ENCODE measurements at places on chromosomes 12 and 14.

DNA sequence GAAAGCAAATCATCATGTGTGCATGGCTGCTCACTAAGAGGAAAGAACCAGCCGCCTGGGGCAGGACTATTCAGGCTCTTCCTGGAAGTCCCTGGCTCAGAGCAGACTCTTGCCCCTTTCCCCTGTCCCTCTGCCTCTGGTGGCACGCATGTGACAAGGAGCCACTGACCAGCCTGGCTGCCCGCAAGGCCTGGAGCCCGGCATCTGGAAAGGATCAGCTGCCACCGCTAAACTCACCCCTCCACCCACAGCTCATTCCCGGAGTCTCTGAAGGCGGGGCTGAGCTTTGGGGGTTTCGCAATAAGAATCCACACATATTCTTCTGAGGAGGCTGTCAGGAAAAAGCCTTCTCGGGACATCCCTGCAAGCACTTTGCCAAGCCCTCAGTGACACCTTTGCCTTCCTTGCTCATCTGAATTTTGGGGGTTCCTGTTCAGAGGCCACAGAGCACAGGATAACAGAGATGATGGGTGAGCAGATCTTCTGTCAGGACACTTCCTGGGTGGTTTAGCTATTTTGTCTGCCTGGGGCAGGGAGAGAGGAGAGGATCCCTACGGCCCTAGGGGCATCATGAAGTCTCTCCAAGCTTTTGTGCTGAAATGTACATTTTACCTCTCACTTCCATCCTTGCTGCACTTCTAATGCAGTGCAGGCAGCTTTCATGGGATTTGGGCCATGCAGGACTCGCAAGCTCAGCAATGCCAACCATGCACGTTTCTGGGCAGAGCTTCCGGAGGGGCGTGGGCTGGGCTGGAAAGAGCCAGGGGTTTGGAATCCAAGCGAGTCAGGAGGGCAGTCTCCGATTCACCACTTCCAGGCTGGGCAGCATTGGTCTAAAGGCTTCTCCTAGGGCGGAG lies 124.8 kb upstream of the MAP1LC3B2 start:
- DNase-seq = peak; percentile 60

GRCh38 chr12:110776410-110776809 lies 33.7 kb upstream of the PPP1CC start:
- DNase-seq = no peak

GRCh38 chr12:109714141-109714912 lies 702 bp downstream of the FAM222A start:
- DNase-seq = no peak

DNA sequence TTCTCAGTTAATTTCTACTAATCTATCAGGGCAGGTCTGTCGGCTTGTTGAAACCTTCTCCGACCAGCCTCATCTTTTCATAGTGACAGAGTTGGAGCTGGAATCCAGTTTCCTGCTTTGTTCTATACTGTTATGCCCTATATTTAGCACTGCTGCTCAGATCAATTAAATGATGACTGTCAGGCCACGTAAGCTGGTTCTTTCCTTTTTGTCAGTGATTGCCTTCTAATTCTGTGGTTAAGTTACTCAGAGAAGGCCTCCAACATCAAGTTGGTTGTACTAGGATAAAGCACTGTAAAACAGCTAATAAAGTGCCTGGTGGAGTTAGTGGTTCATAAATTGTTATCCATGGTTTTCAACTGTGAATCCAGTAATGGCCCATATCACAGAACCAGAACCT lies 22.6 kb downstream of the DERA start:
- DNase-seq = no peak

DNA sequence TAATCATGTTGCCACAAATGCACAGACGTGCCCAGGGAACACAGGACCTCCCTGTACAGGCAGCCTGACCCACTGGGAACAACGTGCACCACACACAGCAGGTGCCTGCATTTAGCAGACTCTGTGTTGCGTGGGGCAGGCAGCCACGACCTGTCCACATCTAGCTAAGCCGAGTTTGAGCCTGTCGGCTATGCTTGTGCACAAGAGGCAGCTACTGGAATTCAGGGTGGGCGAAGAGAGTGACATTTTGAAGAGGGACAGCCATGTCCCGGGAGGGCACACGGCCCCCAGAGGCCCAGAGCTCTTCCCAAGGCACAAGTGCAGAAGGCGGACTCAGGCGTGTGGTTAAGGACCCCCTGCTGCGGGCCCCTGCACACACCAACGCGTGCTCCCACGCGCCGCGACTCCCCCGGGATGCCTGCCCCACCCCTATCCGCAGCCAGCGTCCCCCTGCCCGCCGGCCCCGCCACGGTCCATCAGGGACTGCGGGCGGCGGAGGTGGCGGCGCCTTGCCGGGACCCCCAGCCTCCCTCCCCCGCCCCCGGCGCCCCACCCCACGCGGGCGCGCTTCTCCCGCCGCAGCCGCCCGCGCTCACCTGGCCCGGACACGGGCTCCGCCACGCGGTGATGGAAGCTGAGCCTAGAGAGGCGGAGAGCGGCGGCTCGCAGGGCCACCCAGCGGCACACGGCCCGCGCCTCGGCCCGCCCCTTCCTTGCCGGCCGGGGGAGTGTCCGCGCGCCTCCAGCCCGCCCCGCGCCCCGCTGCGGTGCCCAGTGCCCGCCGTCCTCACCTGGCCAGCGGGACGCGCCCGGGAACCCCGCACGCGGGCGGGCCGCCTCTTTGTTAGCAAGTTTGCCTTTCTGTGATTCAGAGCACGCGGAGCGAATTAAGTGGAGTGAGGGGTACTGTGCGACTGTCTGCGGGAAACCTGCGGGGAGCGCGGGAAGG lies 125.3 kb upstream of the PRMT8 start:
- no peak for DNase-seq

GRCh38 chr14:50813544-50813863 lies 17.5 kb downstream of the NIN start:
- no peak for DNase-seq

DNA sequence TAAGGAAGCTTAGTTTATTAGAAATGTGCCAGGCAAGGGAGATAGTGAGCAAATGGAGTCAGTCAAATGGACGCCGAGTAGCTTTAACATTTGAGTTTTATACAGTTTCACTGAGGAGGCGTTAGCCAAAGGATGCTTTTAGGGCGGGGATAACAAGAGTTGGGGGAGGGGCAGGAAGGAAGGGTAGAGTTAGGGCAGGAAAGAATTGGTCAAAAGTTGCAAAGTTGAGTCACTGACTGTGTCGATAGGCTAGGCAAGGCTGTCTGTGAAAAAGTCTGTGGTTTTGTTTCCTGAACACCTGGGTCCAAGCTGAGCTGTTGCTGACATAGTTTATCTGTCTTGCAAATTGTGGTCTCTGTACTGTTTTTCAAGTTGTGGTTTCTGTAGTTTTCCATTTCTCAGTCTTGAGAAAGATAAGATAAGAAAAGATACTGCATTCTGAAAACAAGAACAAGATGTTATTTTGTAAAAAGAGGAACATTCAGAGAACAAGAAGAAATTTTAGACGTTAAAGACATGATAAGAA lies 62.6 kb upstream of the RESF1 start:
- peak; percentile 78 for DNase-seq

DNA sequence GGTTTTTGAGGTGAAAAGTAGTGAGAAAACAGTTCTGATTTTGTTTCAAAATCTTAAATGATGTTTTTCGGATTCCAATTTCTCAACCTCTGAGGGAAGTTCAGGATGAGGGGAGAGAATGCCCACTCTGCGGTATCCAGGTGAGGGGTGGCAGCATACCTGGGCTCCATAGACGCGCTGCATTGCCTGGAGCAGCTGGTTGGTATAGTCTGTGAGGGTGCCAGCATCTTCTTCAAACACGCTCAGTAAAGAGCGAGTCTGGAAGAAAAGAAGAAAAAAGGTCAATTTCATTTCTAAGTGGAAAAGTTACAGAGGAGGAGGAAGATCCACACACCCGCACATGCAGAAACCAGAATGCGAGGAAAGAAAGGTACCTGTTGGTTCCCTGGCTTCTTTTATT lies 7.0 kb downstream of the APPL2 start:
- no peak for DNase-seq

DNA sequence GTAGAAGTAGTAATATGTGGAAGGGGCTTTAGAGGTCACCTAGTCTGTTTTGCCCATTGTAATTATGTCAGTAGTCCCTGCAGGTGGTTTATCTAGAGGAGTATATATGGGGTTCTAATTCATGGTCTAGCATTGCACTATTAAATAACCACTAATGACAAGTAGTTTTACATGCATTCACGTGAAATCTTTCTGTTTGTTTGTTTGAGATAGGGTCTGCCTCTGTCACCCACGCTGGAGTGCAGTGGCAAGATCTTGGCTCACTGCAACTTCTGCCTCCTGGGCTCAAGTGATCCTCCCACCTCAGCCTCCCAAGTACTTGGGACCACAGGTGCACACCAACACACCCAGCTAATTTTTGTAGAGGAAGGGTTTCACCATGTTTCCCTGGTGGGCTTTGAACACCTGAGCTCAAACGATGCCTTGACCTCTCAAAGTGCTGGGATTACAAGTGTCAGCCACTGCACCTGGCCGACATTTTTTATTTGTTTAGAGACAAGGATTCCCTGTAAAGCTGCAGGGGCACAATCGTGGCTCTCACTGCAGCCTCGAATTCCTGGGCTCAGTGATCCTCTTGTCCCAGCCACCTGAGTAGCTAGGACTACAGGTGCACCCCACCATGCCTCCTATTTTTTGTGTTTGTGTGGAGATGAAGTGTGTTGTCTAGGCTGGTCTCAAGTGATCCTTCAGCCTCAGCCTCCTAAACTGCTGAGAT lies 12.0 kb upstream of the PSEN1 start:
- DNase-seq = no peak

DNA sequence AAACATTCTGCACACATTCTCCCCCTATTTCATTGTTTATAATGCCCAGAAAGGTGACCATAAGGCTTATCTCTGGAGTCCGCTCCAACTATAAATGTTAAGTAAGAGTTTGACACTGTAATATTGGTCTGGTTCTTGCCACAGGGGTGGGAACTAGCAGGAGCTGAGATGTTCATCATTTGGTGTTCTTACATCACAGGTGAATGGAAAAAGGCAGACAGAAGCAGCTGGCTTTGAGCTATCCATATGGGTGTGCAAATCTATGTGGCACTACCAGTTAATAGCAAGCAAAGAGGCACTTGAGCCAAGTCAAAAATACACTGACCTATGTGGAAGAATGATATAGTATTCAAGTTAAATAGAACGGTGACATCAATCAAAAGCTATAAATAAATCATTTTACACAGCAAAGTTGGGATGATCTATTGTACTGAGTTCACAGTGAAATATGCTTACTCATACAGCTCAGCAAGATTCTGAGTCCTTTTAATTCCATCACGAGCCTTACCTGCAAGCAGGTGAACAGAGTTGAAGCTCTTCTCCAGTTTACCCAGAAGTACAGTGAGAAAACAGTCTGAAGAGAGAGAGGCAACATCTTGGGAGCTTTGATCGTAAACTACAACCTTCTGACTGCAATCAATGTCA lies 43.2 kb downstream of the DUSP16 start:
- no peak for DNase-seq

DNA sequence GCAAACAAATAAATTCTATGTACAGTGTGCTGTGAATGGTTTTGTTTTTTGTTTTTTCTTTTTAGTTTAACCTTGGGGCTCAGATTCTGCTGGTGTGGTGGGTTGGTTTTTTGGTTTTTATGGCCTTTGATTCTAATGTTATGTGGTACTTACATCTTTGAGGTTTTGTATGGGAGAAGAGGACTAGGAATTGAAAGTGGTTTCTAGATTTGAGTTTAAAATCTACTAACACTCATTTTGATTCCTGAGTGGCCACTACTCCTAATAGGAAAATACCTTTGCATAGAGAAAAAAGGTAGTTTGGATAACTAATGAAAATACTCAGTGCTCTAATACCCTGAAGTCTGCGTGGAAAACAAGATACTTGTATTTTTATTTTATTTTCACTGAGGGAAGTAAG lies 137.7 kb downstream of the MON2 start:
- DNase-seq = no peak

DNA sequence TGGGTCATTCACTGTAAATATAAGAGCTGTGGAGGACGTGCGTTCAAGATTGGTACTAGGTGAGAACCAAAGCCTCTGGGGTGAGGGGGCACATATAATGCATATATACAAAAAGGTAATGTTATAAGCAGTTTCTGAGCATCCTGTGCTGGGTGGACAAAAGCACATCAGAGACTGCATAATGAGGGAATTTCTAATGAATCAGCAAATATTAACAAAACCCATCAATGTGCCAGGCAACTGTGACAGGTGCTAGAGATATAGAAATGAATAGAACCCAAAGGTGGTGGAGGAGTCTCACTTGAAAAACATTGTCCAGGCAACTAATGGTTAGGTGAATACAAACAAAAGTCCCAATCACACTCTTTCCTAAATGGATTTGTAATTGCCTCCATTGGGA lies 74.7 kb downstream of the GPR65 start:
- DNase-seq = no peak

GRCh38 chr12:946212-946611 lies 3.3 kb downstream of the RAD52 start:
- DNase-seq = no peak

DNA sequence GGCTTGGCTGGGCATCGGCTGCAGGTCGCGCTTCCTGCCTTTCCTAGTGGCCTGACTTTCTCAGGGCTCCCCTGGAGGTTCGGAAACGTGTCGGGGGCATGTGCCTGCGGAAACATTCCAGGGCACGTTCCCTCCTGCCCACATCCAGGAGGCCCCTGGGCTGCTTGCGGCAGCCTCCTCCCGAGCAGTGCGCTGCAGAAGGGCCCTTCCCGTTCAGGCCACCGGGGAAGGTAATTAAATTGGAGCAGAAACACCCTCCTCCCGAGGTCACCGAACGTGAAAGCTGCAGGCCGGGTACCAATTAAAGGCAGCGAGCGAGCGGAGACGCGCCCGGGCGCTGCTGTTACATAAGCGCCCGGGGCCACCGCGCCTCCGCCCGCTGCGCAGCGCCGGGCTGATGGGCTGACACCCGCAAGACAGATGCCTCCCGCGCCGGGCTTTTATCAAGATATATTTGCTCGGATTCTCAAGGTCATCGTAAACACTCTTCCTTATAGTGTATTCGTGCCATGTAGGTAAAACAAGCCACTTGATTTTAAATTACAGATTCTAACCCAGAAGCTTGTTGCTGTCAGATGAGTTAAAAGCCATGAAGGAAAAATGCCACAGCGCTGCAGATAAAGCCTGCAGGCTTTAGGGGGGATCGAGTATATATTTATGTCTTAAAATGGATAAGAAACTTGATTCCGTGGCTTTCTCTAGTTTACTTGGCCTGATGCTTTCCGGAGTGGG lies 31.4 kb downstream of the SSPN start:
- no peak for DNase-seq

DNA sequence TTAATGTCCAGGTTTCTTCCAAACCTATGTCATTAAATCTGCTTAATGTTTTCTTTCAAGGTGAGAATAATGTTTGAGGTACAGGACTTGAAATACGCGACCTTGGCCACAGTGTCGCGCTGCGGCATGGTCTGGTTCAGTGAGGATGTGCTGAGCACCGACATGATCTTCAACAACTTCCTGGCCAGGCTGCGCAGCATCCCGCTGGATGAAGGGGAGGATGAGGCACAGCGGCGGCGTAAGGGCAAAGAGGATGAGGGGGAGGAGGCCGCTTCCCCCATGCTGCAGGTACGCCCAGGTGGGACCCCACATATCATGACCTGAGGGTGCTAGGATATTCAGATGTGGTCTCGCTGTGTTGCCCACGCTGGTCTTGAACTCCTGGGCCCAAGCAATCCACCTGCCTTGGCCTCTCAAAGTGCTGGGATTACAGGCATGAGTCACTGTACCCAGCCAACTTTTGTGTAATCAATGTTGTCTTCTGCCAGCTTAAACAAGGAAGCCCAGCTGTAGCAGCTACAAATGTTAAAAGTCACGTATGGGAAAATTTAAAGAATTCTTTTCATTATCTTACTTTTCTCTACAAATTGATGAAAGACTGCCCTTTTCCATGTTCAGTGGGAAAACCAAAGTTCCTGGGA lies 50.8 kb downstream of the DYNC1H1 start:
- no peak for DNase-seq

Measured in non-pigmented ciliary epithelial cell (primary cell).